Effector memory CD8-positive, alpha-beta T cell (primary cell): ENCODE measurements at places on chromosomes 5 and 9.

DNA sequence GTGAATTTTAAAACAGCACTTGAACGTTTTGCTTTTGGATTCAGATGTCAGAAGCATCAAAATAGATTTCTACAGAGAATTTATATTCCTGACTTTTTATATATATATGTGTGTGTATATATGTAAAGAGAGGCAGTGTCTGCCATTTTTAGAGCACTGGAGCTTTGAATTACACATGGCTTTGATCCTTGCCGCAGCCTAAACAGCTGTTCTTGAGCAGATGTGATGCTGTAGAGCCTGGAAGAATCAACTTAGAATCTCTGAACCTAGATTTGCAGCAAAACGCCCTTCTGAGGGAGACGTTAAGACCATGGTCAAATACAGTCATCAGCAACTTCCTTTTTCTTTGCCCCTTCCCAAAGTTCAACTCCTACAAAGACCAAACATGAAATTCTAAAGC lies 21.7 kb upstream of the C5orf47 start:
- DNase-seq, result no peak

GRCh38 chr5:55108661-55109060 lies 6.2 kb downstream of the GZMA start:
- no peak for DNase-seq

GRCh38 chr9:35797311-35798109 lies 6.1 kb downstream of the NPR2 start:
- DNase-seq, result no peak

DNA sequence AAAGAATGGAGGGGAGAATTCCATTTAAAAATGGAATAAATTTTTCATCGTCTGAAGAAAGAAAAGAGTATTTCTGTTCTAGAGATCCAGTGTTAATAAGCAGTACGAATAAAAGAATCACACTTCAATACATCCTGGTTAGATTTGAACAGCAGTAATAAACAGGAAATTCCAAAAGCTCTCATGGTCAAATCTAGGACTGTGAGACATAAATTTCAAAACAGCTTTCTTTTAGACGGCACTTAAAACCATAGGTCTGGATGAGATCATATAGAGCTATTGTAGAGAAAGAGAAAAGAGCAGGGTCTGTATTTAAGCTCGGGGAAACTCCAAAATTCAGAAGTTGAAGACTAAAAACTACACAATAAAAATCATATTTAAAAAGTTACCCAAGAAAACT lies 1006.9 kb upstream of the CTNND2 start:
- DNase-seq, result no peak

DNA sequence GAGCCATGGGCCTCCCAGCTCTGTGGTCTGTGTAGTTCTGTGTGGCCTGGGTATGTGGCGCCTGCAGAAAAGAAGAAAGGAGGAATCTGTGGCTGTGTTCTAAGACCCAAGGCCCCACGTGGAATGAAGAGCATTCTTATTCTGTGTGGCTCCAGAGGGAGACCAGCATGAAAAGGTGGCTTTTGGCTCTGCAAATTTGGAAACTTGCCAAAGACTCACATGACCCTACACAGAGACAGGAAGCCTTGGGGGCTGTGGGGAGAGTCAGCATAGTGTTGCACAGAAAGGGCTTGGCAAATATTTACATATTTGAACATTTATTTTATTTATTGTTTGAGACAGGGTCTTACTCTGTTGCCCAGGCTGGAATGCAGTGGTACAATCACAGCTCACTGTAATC lies 193.3 kb downstream of the TMEM38B start:
- DNase-seq, result no peak
